Kidney epithelial cell (primary cell): ENCODE measurements at places on chromosomes 11 and 22. TPM values are rescaled to one million over a fixed set of nuclear protein-coding genes. Genes with fewer than 3 reads are reported as not detected.

The VPS11 gene
- total RNA-seq, result 30.7 and 39.0 TPM in 2 replicates

The SLC16A8 gene
- total RNA-seq, result 0.08 and 0.14 TPM in 2 replicates

DNA sequence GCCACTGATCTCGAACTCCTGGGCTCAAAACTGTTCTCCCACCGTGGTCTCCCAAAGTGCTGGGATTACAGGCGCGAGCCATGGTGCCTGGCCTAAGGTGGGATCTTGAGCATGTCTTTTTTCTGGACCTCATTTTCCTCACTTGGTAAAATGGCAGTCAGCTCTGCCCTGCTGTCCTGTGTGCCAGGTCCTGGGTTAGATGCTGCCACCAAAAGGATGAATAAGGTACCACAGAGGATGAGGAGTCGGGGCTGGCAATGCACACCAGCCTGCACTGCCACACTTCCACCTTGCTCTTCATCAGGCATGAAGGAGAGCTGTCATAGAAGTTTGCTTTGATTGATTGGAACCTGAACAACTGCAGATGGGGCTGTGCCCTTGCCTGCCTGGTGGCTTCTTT, 32.3 kb downstream of the ACO2 start:
- no peak for DNase-seq

DNA sequence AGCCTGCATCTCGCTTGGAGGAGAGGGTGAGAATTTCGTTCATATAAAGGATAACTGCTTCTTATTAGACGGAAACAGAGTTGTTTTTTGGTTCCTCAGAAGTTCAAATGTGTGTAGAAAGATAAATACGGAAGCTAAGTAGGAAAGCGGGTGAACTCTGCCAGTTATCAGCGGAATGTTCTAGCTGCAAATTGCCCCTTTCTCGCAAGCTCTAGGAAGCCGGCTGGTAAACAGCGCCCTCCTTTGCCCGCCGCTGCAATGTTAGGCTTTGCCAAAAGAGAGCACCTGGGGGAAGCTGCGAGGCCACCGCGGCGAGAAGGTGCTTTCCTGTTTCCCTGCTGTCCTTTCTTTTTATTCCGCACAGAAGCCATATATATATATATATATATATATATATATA, 67.0 kb downstream of the IGLL5 start:
- no peak for DNase-seq

The SLC22A8 gene
- total RNA-seq, result not detected in 2 replicates

DNA sequence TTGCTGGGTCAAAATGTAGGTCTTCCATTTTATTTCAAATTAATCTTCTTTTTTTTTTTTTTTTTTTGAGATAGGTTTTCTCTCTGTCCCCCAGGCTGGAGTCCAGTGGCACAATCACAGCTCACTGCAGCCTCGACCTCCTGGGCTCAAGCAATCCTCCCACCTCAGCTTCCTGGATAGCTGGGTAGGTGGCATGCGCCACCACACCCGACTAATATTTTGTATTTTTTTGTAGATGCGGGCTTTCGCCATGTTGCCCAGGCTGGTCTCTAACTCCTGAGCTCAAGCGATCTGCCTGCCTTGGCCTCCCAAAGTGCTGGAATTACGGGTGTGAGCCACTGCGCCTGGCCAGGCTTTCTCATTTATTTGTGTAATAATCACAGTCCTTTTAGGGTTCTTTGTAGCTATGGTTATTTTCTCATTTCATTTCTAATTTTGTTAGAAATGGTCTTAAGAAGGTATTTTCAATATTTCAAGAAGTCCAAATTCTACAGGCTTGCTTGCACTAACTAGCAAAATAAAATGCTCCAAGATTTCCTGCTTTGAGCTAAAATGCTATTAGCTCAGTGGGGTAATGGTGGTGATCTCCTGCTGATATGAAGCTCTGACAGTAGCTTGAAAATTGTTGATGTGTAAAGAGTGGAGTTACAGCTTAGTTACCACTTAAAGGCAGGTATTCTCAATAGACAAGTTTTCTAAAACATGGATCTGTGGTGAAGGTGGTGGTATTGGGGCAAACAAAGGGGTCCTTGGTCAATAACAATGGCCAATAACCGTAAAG, 50.0 kb downstream of the RBX1 start:
- DNase-seq, result no peak
